Left colon (tissue), 2 donors: ENCODE measurements at places on chromosomes 5 and 9. TPM values are rescaled to one million over a fixed set of nuclear protein-coding genes. Genes with fewer than 3 reads are reported as not detected.

Gene NUTM2G
- not detected for total RNA-seq

Gene PDLIM7
- total RNA-seq, result 12.1 TPM

Gene MBLAC2
- total RNA-seq, result 4.5 TPM

Gene CDH9
- total RNA-seq, result not detected

Gene GABRA6
- total RNA-seq, result not detected

Gene SLC45A2
- 0.75 TPM for total RNA-seq

Gene TSLP
- total RNA-seq, result 0.27 TPM

Gene STK32A
- total RNA-seq, result 0.64 TPM
